Lower lobe of right lung (tissue), 2 donors: ENCODE measurements at places on chromosomes 11 and 22. TPM values are rescaled to one million over a fixed set of nuclear protein-coding genes. Genes with fewer than 3 reads are reported as not detected.

GRCh38 chr11:61671527-61671926 is 8.7 kb upstream of the DAGLA start:
- DNase-seq, result no peak

The KCNQ1 gene
- 51.0 TPM for total RNA-seq

GRCh38 chr11:112810951-112811350 is 150.3 kb upstream of the NCAM1 start:
- no peak for DNase-seq

- DNase-seq, result no peak
These were observed 60.0 kb upstream of the NUP50 start for GRCh38 chr22:45103756-45104155.

- no peak for DNase-seq
These were observed 8.0 kb upstream of the HIKESHI start for GRCh38 chr11:86294026-86294425.

GRCh38 chr22:20937031-20937793 is 20.0 kb downstream of the CRKL start:
- peak; percentile 55 for DNase-seq

GRCh38 chr22:46070803-46071450 is 79.4 kb upstream of the PPARA start:
- peak; percentile 80 for DNase-seq

The TST gene
- 48.3 TPM for total RNA-seq

- no peak for DNase-seq
These were observed 29.8 kb downstream of the ARHGAP42 start for GRCh38 chr11:100716838-100717237.

DNA sequence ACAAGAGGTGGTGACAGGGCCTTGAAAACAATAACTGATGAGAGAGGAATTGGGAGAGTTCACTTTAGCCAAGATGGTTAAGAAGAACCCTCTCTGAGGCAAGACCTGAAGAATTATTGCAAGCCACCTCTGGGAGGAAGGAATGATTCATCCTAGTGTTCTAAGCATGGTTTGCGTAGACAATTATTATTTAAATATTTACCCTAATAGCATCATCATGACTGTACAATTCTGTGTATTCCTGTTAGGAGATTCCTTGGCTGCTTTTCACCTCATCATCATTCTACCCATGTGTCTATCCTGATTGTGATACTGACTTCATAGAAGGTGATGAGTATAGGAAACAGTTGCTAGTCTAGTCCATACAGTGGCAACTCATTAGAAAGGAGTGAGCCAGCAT is 264.4 kb downstream of the DDX10 start:
- DNase-seq, result no peak

DNA sequence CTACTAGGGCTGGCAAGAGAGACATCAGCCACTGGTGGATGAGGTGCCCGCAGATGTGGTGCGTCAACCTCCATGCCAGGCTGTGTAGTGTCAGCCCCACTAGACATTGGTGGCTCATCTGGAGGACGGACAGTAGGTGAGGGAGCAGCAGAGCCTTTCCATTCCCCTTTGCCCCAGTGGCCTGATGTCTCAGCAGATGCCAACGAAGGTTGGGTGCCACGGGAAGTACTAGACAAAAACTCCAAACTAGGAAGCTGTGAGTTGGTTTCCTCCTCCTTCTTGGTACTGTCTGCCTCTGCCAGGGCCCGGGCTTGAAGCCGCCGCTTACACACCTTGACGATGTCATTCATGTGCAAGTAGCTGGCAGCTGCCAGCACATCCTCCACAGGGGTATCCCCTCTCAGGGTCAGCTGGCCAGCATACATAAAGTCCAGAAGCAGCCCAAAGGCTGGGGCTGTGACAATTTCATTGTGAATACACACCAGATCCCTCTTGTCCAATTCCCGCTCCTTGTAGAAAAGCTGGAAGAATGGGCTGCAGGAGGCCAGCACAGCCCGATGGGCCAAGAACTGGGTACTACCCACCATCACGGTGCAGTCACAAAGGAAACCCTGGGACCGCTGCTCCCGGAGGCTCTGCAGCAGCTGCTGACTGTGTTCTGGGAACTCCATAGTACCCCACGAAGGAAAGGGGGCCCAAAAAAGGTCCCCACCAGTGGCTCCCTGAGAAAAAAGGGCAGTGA is 795 bp downstream of the ZBTB3 start:
- no peak for DNase-seq

- DNase-seq, result no peak
These were observed 33.0 kb downstream of the CECR2 start for GRCh38 chr22:17402293-17402692.

The CYP2D6 gene
- total RNA-seq, result 1.4 TPM

DNA sequence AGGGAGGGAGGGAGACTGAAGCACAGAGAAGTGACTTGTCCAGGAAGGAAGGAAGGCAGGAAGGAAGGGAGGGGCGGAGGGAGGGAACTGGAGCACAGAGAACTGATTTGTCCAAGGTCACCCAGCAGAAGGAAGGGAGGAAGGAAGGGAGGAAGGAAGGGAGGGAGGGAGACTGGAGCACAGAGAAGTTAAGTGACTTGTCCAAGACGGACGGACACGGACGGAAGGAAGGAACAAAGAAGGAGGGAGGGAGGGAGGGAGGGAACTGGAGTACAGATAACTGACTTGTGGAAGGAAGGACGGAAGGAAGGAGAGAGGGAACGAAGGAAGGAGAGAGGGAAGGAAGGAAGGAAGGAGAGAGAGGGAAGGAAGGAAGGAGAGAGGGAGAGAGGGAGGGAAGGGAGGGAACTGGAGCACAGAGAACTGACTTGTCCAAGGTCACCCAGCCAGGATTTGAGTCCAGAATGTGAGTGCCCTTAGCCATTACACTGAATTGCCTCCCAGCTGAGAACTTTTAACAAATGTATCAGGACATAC is 1.5 kb downstream of the SLC35F2 start:
- DNase-seq, result no peak

GRCh38 chr22:25930788-25931310 is 188.9 kb downstream of the MYO18B start:
- DNase-seq, result no peak

- DNase-seq, result no peak
These were observed 608 bp downstream of the NIPSNAP1 start for GRCh38 chr22:29580200-29580810.

- no peak for DNase-seq
These were observed 36.9 kb upstream of the KCNQ1OT1 start for GRCh38 chr11:2736577-2737225.

DNA sequence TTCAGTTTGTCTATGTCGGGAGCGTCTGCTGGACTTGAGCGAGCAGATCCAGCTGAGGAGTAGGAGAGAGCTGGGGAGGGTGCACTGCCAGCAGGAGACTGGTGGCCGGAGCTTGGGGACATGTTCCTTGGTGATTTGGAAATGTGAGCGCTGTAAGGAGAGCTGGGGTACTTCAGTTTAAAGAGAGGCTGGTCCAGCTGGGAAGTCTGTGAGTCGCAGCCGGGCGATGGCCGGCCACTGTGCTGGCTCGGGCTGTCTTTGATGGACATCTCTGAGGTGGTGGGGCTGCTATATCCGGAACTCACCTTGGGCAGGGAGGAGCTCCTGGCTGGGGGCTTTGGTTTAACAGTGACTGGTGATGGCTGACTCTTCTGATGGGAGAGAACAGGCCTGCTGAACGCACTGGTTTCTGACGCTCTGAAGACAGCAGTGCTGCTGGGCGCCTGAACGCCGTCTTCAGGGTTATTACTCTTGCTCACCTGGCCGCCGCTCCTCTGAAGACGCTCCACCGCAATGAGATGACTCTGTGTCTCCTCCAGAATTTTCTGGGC is 63.6 kb upstream of the PITPNB start:
- DNase-seq, result no peak

DNA sequence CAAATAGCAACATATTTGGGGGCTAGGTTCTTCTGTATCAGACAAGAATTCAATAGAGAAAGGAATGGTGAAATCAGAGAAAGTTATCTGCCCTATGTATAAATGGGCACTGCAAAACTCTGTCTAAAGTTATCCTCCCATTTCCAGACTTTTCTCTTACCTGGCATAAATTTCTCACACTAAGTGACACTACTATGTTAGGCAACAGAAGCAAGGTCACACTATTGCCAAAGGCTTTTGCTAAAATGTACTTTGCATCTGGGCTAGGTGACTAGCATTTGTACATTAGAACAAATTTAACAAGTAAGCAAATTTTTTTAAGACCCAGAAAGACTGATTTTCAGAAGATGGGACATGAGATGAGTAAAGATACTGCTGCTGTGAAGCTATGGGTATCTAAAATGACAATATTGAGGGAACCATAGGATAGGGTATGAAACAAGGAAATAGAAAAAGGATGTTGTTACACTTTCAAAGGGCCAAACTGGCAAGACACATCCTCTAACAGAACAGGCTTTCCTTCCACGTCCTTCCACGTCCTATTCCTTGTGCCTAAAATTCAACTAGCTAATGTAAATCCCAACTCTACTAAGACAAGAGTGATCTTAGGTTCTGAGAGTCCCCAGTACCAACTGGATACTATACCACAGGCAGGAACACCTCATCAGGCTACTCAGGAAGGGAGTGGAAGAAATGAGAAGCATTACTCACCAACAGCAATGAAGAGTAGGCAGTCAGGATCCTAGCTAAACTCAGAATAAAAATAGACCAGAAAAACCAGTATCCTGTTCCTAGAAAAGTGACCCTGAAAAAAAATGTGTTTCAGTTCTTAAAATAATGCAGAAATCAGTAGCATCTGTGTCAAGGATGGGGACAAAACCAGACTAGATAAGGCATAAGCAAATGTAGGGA is 22.6 kb downstream of the GDPD4 start:
- no peak for DNase-seq

DNA sequence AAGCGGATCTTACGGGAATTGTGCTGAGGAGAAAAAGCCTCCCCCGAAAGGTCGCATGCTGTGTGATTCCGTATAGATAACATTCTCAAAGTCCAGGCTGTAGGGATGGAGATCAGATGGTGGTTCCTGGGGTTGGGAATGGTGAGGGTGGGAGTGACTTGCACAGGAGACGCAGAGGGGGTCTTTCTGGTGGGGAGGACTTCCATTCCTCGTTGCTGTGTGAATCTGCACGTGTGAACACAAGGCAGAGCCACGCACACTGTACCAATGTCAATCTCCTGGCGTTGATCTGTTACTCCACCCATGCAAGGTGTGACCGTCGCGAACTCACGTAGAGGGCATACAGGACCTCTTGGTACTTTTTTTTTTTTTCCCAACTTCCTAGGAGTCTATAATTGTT is 59.0 kb upstream of the KCNQ1OT1 start:
- peak; percentile 11 for DNase-seq

- no peak for DNase-seq
These were observed 135.9 kb upstream of the PAX6 start for GRCh38 chr11:31947051-31947450.

DNA sequence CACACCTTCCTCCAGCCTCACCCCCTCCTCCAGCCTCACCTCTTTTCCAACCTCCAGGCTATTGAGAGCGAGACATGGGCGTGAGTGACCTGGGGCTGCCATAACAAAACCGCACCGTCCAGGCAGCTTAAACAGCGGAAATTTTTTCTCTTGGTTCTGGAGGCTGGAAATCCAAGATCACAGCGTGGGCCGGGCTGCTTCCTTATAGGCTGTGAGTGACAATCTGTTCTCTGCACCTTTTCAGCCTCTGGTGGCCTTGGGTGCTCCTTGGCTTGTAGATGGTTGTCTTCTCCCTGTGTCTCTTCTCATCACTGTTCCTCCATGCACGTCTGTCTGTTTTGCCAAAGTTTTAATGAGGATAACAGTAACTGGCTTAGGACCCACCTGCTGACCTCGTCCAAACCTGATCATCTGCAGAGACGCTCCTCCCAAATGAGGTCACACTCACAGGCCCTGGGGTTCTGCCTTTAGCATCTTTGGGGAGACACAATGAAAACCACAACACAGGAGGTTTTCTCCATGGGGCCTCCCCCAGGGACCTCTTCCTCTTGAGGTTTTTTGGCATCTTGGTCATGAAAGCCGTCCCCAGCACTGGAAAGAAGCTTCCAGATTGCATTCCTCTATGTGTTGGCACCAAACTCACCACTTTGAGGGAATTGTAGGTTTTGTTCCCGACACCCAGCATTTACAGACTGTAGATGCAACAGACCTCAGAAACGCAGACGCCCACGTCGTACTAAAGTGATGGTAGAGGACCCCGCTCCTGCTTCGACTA is 878.1 kb downstream of the BRD1 start:
- DNase-seq, result no peak

DNA sequence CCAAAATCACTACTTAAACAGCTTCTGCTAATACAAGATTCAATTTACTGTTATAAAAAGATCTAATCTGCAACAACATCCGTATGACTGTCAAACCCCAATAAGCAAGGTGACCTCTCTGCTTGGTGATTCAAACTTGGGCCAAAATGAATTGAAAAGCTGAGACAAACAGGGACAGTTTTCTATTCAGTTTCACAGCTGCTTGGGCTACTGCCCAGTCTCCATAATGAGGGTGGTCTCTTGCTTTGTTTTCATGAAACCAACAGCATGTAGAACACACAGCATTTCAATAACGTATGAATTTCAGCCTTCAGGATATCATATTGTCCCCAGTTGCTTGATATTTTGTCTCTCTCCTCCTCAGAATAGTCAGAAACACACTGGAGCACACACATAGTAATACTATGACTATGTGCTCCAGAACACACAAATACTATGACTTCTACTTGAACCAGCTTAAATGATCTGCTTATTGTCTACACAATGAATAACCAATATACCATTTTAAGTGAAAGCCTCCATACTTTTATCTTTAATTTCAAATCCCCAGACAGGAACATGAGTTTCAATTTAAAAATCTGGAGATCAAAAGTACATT is 285.0 kb downstream of the TTC28 start:
- no peak for DNase-seq

DNA sequence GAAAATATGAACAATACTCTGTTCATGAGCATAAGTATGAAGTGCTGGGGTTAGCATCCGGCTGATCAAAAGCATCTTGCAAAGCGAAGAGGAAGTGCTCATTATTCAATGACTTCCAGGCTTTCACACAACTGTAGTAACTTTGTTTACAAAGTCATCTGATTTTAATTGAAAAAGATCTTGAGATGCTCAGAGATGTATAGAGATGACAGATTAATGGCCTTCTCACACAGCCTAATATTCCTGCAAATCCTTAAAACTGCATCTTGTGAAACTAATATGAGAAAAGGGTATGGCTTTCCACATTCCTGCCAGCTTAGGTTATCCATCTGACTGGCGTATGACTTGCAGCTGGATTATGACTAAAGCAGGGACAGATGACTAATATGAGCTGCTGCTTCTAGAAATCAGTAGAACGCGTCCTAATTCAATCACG is 125.4 kb downstream of the CASP12 start:
- no peak for DNase-seq

GRCh38 chr11:124582565-124582964 is 12.8 kb downstream of the OR8A1 start:
- DNase-seq, result no peak

- no peak for DNase-seq
These were observed 93.9 kb downstream of the CD44 start for GRCh38 chr11:35232891-35233330.
